Vein endothelial cell (primary cell): ENCODE measurements at places on chromosomes 7 and 10. TPM values are rescaled to one million over a fixed set of nuclear protein-coding genes. Genes with fewer than 3 reads are reported as not detected.

Gene TAS2R41
- 0.19 TPM in 1 of 2 replicates, not detected in the other for total RNA-seq

Gene RNF32
- total RNA-seq = under 0.01 TPM in 1 of 2 replicates, not detected in the other

Gene SAMD8
- total RNA-seq = 31.7 and 32.8 TPM in 2 replicates

Gene COPS6
- total RNA-seq = 84.9 and 85.6 TPM in 2 replicates

Gene OR2A12
- not detected in 2 replicates for total RNA-seq

Gene SPAG6
- total RNA-seq = not detected in 2 replicates

Gene ANKRD61
- not detected in 2 replicates for total RNA-seq

Gene POMZP3
- total RNA-seq = 9.5 and 11.8 TPM in 2 replicates

Gene VPS50
- 23.8 and 28.1 TPM in 2 replicates for total RNA-seq

Gene GPR26
- total RNA-seq = not detected in 2 replicates

Gene CLDN3
- 0.98 TPM in 1 of 2 replicates, not detected in the other for total RNA-seq

Gene PNLIPRP1
- not detected in 2 replicates for total RNA-seq

Gene IMMP2L
- 6.9 TPM in 2 replicates for total RNA-seq

Gene TUBB8
- not detected in 2 replicates for total RNA-seq

Gene MYPN
- under 0.01 and 0.29 TPM in 2 replicates for total RNA-seq

Gene BRAF
- total RNA-seq = 28.7 and 30.2 TPM in 2 replicates

Gene MMP21
- total RNA-seq = 0.10 and 0.33 TPM in 2 replicates

Gene CUX1
- 29.3 and 32.7 TPM in 2 replicates for total RNA-seq

Gene WDR86
- not detected in 2 replicates for total RNA-seq

Gene DPYSL4
- 47.4 and 50.4 TPM in 2 replicates for total RNA-seq

Gene GPR85
- 0.98 and 2.8 TPM in 2 replicates for total RNA-seq

Gene PLAU
- 14.0 and 51.2 TPM in 2 replicates for total RNA-seq

Gene FAM13C
- total RNA-seq = 8.3 and 8.5 TPM in 2 replicates

Gene OR2A7
- total RNA-seq = not detected in 2 replicates

Gene SYCE1
- total RNA-seq = 0.33 TPM in 1 of 2 replicates, not detected in the other

Gene CDC14C
- total RNA-seq = not detected in 2 replicates

Gene CFAP70
- under 0.01 and 0.29 TPM in 2 replicates for total RNA-seq

Gene OGDHL
- total RNA-seq = 0.19 and 0.33 TPM in 2 replicates

Gene PRKCQ
- total RNA-seq = under 0.01 TPM in 1 of 2 replicates, not detected in the other

Gene CTAGE15
- not detected in 2 replicates for total RNA-seq

Gene VWDE
- total RNA-seq = not detected in 2 replicates

Gene AKR1B15
- total RNA-seq = not detected in 2 replicates

Gene ZNF92
- 15.4 and 16.1 TPM in 2 replicates for total RNA-seq

Gene LAMB1
- 725 and 949 TPM in 2 replicates for total RNA-seq

Gene AEBP1
- total RNA-seq = 8.9 and 27.4 TPM in 2 replicates

Gene SPDYE5
- not detected in 2 replicates for total RNA-seq

Gene C10orf67
- total RNA-seq = not detected in 2 replicates

Gene AKR1C2
- 4.1 and 8.5 TPM in 2 replicates for total RNA-seq

Gene MBL2
- total RNA-seq = not detected in 2 replicates

Gene ADIRF
- total RNA-seq = 10.0 and 11.4 TPM in 2 replicates

Gene TMEM139
- not detected in 2 replicates for total RNA-seq

Gene UBE3C
- 115 and 130 TPM in 2 replicates for total RNA-seq

Gene GARIN1A
- 0.33 and 1.2 TPM in 2 replicates for total RNA-seq

Gene SUN3
- not detected in 2 replicates for total RNA-seq

Gene ADK
- 42.5 and 58.7 TPM in 2 replicates for total RNA-seq

Gene SFTPD
- 0.29 TPM in 1 of 2 replicates, not detected in the other for total RNA-seq

Gene DCLRE1C
- total RNA-seq = 5.6 and 11.4 TPM in 2 replicates

Gene EPHA1
- 0.33 TPM in 1 of 2 replicates, not detected in the other for total RNA-seq

Gene TMEM196
- total RNA-seq = not detected in 2 replicates

Gene SVOPL
- total RNA-seq = not detected in 2 replicates

Gene NACAD
- total RNA-seq = 0.76 and 1.6 TPM in 2 replicates

Gene RTKN2
- total RNA-seq = 0.33 and 1.1 TPM in 2 replicates

Gene FAM221A
- 2.6 and 5.6 TPM in 2 replicates for total RNA-seq

Gene ABCC2
- total RNA-seq = 0.65 and 0.86 TPM in 2 replicates

Gene GPR141
- not detected in 2 replicates for total RNA-seq

Gene ADCY1
- total RNA-seq = 0.33 and 0.67 TPM in 2 replicates

Gene NUTM2E
- 0.38 TPM in 1 of 2 replicates, not detected in the other for total RNA-seq
